ENCODE measurements at places on chromosomes 2 and 18.

GRCh38 chr2:205043285-205043684, 498.0 kb downstream of the PARD3B start:
- no peak for DNase-seq

DNA sequence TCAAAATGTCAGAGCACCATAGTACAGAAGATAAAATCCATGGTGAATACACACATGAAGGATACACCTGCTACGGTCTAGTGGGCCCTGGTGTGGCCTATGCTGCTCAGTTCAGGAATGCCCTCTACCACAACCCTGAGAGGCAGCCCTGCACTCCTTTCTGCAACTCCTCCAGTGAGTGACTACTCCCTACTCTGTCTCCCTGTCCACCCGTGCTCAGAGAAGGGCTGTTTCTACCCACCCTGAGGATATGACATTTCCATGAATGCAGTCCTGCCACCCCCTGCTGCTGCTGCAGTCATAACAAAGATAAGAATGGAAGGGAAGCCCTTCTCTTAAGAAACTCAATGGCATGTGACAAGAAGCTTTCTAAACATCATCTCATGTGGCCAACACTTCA, 137.0 kb downstream of the EN1 start:
- no peak for DNase-seq

GRCh38 chr2:203469546-203469945, 65.6 kb downstream of the RAPH1 start:
- DNase-seq: no peak

DNA sequence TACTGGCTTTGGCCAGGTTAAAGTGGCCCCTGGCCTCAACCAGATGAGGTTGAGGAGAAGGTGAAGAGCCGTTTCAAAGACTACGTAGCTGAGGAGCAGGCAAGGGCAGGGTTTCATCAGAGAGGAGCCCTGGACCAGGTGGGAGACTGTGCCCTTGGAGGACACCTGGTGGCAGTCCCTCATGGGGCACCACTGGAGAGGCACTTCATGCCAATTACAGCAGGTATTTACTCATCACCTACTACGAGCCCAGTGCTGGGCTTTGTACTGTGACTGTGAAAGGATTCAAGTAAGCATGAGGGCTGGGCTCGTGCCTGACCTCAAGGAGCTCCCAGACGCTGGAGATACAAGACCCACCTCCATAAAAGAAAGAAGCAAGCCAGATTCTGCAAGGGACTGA, 37.6 kb downstream of the SMAD7 start:
- no peak for DNase-seq

GRCh38 chr18:13025233-13025632, 34.1 kb downstream of the CEP192 start:
- DNase-seq: no peak

DNA sequence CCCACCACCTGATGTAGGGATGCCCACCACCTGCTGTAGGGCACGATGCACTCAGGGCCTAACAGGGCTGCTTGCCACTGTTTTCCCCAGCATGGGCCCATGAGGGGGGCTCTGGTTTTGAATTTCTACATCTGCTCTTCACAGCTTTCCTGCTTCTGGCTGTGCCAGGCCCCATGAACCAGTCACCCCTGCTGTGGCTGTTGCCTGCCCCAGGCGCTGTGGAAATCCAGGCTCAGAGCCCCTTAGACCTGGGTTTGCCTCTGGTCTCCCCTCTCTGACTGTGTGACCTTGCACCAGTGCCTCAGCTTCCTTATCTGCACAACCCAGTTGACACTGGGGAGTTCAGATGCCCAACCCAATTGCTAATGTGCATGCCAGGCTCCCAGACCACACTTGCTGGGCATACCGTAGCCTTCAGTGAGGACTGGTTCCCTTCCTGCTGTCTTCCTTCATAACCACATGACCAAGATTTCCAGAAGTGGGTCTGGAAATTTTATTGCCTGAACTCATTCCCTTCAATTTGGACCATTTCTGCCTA, 6.0 kb upstream of the MLPH start:
- no peak for DNase-seq

DNA sequence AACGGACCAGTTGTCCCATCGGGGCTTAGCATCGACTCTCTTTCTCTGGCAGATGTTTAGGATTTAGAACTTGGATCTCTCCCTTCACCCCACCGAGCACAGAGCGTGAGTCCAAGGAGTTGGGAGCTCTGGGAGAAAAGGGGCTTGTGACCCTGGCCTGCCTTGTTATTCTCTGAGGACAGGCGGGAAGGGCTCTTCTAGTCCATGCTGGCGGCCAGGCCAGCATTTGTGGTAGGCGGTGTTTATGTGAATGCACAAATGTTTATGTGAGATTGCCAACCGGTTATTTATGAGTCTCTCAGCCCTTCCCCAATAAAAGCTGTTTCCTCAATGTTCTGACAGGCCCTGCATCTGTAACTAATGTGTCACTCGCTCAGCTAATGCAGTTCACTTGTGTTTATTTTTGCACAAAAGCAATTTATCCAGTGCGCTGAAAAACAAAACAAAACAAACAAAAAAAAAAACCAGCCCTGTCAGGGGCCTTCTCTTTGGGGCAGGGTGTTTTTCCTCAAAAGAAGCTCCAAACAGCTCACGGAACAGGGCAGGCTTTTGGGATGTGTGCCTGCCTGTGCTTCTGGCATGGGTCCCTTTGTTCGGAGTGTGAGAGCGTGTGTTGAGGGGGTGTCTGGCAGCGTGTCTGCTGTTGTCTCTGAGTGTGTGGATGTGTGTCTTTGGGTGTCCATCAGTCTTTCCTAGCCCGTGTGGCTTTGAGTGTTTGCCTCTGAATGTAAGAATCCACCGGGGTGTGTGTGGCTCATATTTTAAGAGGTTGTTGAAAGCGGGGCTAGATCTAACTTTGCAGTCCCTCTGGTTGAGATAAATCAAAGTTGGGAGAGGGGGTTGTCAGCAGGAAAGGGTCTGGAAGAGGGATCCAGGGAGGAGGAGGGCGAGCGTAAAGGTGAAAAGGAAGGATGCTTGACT, 52.8 kb upstream of the HAAO start:
- no peak for DNase-seq

GRCh38 chr2:9294764-9295163, 88.2 kb downstream of the ASAP2 start:
- no peak for DNase-seq

- DNase-seq: no peak
These were observed 1.0 kb upstream of the B3GNT7 start for GRCh38 chr2:231394211-231395141.

DNA sequence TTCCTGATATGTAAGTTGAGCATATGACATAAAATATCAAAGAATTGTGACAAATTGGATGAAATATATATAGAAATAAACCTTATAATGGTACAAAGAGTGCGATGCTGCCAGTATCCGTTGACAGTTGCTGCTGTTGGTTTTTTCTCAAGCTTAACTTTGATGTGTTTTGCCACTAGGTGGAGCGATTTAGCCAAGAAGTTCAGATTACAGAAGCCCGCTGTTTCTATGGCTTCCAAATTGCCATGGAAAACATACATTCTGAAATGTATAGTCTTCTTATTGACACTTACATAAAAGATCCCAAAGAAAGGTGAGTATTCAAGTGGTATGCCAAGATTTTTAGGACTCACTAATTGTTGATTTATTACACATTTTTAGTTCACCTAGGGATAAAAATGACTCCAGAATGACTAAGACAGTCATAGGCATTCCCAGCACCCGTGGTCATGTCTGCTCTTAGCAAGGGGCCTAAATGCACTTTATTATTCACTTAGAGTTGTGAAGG, 2.1 kb downstream of the RRM2 start:
- DNase-seq: no peak

DNA sequence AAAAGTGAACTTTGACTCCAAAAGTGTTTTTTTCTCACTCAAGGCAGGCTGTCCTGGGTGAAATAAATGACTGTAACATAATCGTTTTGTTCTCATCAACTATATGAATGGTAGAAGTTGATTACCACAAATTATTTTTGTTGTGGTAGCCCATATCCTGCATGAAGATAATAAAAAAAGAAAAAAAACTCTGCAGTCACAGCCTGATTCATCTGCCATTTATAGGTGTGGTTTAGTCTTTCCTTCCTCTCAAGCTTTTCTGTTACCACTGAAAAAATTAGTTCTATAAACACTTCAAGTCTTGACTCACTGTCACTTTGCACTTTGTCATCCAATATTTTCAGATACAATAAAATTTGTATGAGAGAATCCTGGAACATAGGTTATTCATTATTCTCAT, 522.0 kb downstream of the PLCL1 start:
- no peak for DNase-seq

GRCh38 chr18:22337833-22338232, 79.9 kb downstream of the CTAGE1 start:
- DNase-seq: no peak

DNA sequence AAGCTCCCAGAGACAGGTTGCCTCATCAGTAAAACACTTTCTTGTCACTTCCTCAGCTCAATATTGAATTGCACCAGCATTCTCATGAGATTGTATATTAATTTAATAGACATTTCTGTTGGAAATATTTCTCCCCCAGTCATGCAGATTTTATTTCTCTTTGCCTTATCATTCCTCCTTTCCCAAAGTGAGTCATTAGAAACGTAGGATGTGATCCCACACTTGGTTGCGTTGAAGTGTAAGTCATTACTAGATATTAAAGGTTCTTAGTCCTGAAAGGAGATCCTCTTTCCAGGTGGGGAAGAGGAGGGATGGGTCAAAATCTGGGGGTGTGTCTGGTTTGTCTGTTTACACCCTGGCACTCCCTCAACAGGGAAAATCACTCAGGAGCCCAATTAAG, 438.2 kb downstream of the SLC4A3 start:
- DNase-seq: no peak

GRCh38 chr2:151071906-151072305, 189.8 kb downstream of the RBM43 start:
- no peak for DNase-seq

GRCh38 chr18:68962623-68963022, 164.7 kb downstream of the CCDC102B start:
- DNase-seq: no peak

DNA sequence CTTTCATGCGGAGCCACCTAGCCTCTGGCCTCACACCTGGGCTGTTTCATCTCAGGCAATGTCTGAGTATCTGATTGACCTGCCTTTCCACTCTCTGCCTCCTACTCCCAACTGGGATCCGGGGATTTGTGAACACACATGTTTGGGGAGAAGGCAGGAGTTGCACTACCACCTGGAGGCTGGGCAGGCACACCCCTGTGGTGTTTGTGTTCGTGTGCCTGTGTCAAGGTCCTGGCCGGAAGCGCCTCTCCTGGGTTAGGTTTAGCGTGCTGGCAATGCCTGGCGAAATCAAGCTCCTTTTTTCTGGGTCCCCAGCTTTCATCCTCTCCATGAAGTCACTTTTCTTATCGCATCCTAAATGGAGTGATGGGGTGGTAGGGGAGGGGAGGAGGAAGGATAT, 63.9 kb downstream of the GATA6 start:
- no peak for DNase-seq

DNA sequence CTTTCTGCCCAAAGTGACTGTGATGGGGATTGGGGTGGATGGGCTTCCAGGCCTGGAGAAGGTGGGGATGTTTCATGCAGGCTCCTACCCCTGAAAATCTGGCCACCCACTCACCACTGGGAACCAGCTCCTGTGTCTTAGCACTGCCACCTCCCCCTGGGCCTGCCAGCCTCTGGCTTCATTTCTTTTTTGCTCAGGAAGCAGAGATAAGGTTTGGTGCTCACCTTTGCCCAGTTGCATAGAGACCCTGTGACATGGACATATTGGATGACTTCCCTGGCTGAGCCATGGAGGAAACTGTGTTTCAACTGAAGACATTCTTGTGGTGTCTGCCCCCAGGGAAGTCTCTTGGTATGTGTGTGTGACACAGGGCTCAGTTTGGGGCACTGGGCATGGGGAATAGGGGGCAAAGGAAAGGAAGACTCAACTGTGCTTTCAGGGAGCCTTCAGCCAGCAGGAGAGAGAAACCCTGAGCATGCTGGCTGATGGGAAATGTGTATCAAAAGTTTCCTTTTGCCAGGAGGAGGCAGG, 16.7 kb downstream of the CTIF start:
- DNase-seq: no peak

GRCh38 chr2:237352279-237352845, 61.6 kb downstream of the COL6A3 start:
- no peak for DNase-seq

GRCh38 chr2:196989496-196989895, 63.0 kb upstream of the PGAP1 start:
- DNase-seq: no peak

GRCh38 chr2:98463081-98463481, 18.4 kb downstream of the INPP4A start:
- DNase-seq: no peak

- no peak for DNase-seq
These were observed 86.7 kb upstream of the NCKAP5 start for GRCh38 chr2:133654949-133655348.

DNA sequence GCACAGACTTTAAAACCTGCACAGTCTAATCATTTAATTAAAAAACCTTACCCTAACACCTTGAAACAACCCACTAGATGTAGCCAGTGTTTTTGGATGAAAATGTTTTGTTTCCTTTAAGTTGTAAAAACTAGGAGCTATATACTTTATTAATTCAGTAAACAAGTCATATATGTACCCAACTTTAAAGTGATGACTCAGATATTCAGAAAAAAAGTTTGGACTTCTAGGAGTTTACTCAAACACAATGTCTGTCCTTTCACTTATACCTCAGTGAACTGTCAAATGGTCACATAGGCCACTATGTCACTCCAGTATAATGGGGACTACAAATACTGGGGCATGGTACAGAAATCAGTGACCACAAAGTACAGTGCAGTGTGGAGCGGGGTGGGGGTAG, 360.3 kb downstream of the LRRTM1 start:
- DNase-seq: no peak

DNA sequence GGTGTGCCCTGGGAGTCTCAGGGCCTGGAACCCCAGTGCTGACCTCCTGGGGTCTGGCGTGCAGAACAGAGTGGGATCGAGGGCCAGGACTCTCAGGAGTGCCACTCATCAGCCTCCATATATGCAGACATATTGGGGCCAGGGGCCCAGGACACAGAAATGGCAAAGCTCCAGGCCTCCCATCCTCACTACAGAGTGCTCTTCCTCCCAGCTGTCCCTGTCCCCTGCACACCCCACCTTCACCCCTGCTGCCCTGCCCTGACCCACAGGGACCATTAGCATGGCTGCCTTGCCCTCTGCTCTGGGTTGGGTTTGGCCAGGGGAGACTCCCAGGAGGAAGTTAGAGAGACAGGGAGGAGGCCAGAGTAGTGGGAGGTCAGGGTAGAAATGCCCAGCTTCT, 2.8 kb downstream of the TEX51 start:
- no peak for DNase-seq

- DNase-seq: no peak
These were observed 2.5 kb downstream of the RPIA start for GRCh38 chr2:88693911-88694414.

DNA sequence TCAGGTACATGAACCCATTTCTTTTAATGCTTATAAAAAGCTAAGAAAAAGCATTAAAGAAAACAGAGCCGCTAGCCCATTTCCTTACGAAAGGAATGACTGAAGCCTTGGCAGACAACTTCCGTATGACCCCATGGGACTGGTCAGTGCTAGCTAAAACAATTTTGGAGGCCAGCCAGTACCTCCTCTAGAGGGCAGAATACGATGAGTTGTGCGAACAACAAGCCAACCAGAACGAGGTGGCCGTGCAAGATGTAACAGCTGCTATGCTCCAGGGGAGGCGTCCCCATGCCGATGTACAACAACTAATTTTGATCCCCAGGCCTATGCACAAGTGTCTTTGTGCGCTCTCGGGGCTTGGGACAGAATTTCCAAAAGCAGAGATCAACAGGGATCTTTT, 16.7 kb downstream of the MAP3K2 start:
- no peak for DNase-seq

GRCh38 chr2:3348767-3349166, 28.9 kb downstream of the EIPR1 start:
- DNase-seq: no peak

GRCh38 chr2:136696438-136696837, 68.9 kb upstream of the THSD7B start:
- DNase-seq: no peak
